ENCODE measurements at places on chromosomes 11 and 22.

- no peak for DNase-seq
These were observed 37.9 kb downstream of the CELF1 start for GRCh38 chr11:47514825-47515647.

GRCh38 chr11:93279851-93280347, 50.6 kb upstream of the DEUP1 start:
- DNase-seq = no peak

DNA sequence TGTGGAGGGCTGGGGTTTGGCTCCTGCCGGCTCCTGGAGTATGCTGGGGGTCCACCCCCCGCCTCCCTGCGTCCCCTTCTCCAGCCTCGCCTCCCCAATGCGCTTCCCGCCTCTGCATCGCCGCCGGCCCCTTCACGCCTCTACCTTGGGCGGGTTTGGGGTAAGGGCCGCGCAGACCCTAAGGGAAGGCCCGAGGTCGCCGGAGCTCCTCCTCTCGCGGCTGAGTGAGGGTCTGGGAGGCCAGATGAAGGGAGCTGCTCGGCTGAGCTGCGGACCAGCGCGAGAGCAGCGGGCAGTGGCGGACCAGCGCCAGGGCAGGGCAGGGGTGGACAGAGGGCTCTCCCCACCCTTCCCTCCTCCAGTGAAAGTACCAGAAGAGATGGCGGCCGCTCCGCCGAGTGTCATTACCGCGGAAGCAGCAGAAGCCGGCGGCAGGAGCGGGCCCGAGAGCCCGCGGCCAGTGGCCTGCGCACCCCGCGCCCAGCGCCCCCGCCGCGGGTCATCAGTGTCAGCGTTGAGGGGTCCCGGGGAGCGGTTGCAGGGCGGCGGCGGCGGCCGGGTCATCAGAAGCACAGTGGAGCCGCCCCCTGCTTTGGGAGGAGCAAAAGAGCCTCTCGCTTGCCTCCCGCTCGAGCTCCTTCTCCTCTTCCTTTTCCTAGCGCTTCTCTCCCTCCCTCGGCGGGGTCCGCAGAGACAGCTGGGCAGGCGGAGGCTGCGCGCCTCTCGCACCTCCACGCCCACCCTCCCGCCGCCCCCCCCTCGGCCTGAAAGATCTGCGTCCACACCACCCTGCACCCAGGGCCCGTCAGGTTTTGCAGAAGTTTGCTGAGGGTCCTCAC, 255.6 kb upstream of the CADM1 start:
- DNase-seq = no peak

GRCh38 chr11:104343578-104343977, 179.6 kb upstream of the PDGFD start:
- no peak for DNase-seq

GRCh38 chr11:70586261-70587074, 188.1 kb downstream of the CTTN start:
- DNase-seq = no peak
